ENCODE measurements at places on chromosomes 5 and 9.

DNA sequence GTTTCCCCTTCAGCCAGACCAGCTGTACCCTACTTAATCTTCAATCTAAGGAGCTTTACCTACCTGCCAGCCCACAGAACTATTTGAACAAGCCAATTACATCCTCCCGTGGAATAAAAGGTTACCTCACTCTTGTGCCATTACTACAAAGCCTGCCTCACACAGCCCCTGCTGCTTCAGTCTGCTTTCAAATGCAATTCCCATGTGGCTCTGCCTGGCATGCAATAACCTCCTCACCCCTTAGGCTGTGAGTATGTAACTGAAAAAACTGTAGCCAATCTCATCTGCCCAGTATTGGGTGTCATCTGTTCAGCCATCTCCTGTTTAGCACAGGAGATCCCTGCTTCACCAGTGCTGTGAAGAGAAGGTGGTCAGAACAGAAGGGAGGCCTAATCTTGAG lies 6.1 kb upstream of the GCNT1 start:
- peak; percentile 21 for DNase-seq

DNA sequence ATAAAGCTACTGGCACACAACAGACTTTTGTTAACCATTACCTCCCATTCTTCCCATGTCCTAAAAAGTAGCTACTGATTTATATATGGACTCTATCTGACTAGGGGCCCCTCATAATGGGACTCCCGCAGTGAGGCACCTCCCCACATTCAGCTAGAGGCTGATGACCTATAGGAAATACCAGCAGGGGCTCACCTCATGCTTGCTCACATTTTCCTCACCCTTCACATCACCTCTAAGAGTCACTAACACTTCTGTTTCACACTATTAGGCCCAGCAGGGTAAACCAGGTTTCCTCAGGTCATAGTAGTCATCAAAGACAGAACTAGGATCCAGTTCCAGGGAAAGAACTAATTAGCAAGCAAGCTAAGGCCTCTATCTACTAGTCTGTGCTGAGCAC lies 60.7 kb downstream of the PRELID2 start:
- no peak for DNase-seq

- DNase-seq = peak; percentile 2
Observed at GRCh38 chr5:41636605-41637004, 126.2 kb upstream of the PLCXD3 start.

DNA sequence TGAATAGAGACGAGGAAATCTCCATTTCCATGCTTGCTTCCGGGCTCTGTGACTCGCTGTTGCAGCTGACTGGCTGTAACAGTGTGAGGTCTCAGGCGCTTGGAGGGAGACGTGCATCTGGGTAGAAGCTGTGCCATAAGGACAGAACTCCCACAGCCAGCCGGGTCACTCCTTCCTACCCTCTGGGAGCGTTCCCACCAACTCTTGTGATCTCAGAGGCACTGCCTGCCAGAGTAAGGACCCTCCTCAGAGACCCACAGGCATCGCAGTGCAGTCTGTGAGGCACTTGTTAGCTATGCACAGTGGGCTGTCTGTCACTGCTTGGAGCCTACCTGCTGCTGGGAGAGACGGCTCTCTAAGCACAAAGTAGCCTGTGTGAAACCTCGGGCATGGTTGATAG lies 203.4 kb upstream of the SEMA6A start:
- no peak for DNase-seq

GRCh38 chr5:152285764-152286163 lies 119.3 kb downstream of the NMUR2 start:
- no peak for DNase-seq

DNA sequence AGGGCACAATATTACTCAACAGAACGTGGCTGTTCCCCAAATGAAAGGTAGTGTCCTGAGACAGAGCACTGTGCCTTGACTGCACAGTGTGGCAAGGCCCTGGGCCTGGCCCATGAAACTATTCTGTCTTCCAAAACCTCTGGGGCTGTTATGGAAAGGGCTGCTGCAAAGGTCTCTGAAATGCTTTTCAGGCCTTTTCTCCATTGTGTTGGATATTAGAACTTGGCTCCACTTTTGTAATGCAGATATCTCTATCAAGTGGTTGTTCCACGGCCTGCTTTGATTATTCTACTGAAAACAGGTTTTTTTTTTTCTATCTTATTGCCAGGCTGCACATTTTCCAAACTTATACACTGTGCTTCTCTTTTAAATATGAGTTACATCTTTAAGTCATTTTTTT lies 777.5 kb upstream of the TYRP1 start:
- no peak for DNase-seq

Measured in foreskin fibroblast (primary cell).